ENCODE measurements at places on chromosomes 5 and 9. TPM values are rescaled to one million over a fixed set of nuclear protein-coding genes. Genes with fewer than 3 reads are reported as not detected.

DNA sequence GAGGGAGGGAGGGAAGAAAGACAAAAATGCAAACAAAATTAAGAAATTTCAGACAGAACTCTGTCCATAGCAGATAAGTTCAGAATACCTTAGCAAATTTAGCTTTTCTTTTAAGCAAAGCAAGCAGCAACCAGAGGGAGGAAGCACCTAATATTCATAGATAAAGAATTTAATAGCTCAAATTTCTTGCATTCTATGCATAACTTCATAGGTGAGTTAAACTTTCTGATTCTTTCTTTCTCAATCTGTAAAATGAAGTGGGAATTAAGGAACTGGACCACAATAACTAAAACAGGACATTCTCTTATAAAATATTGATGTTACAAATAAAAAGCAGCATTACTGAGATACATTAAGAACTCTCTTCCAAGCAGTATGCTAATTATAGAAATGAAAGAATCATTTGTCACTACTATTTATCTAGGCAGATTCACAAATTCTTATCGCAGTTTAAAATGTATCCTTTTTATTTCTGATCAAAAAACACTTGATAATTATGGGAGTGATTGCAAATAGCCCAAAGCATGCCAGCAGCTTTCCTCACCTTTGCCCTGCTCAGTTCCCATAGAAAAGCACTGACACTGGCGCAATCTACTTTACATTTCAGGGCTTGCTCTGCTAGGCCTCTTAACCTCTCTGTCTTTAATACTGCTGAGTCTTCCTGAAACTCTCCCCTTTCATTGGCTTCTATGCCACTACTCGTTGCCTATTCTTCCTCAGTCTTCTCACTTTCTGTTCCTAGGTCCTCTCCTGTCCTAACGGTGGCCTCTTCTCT lies 341.8 kb downstream of the PIK3R1 start:
- DNase-seq: no peak

GRCh38 chr5:107958861-107959260 lies 288.1 kb upstream of the EFNA5 start:
- DNase-seq: no peak

GRCh38 chr9:86902991-86903733 lies 44.1 kb downstream of the GAS1 start:
- no peak for DNase-seq

GRCh38 chr5:4065472-4066320 lies 470.1 kb downstream of the IRX1 start:
- no peak for DNase-seq

- DNase-seq: no peak
Observed at GRCh38 chr9:124005029-124005771, 6.4 kb upstream of the LHX2 start.

Gene ZNF618
- polyA plus RNA-seq: 6.7 TPM

Gene IL4
- polyA plus RNA-seq: not detected
